ENCODE measurements at places on chromosomes 6 and 20.

DNA sequence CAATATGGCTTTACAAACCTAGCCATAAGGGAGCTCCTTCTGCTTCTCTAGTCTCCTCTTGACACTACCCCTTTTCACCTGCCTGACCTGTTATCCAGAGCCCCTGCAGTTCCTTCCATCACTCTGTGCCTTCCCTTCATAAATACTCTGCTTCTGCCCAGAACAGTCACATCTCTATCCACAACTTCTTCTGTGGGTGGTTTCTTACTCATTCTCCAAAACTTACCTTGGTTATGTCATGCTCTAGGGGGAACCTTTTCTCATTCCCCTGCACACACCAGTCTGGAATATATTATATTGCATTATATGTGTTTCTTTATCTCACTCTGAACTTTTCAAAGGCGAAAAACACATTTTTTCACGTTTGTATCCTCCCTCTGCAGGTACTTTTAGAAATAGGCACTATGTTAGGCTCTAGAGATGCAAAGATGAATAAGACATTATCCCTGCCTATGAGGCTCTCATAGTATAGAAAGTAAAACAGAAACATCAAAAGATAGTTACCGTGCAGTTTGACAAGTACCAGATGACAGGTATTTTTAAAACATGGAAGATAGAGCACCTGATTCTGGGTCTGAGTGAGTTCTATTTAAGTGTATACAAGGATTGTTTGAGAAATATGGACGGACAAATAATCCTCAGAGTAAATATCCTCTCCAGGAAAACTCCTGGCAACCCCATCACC, 51.5 kb downstream of the AIG1 start:
- no peak for DNase-seq

GRCh38 chr20:11499101-11499634, 418.5 kb upstream of the BTBD3 start:
- DNase-seq = no peak

DNA sequence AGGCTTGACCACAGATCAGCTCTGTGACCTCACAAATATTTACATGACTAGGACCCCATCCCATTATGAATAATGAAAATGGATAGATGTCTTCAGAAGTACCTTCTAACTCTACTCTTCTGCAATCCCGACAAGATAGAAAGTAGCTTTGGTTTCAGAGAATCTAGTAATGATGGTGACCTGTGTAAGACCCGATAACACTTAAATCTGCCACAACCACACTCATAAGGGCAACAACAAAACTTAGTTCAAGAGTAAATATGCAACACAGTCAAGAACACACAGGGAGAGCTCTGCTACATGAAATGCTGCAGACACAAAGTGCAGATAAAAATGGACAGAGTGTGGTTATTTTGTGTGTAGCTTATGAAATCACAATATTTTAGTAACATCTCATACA, 9.6 kb downstream of the CHD6 start:
- DNase-seq = no peak

DNA sequence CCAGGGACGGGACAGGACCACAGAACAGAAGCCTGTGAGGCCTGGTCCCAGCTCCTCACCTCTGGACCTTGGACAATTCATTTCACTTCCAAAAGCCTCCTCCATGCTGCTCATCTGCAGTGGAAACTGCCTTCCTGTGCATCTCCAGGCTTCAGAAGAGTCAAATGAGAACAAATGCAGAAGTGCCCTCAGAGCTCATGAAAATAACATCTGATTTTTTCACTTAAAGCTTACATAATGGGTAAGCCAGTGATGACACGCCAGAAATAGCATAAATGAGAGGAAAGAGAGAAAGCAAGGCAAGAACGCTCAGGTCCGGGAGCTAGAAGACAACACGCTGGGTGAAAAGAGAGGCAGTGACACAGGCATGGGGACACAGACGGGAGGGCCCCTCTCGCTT, 7.9 kb downstream of the CNKSR3 start:
- DNase-seq = no peak

DNA sequence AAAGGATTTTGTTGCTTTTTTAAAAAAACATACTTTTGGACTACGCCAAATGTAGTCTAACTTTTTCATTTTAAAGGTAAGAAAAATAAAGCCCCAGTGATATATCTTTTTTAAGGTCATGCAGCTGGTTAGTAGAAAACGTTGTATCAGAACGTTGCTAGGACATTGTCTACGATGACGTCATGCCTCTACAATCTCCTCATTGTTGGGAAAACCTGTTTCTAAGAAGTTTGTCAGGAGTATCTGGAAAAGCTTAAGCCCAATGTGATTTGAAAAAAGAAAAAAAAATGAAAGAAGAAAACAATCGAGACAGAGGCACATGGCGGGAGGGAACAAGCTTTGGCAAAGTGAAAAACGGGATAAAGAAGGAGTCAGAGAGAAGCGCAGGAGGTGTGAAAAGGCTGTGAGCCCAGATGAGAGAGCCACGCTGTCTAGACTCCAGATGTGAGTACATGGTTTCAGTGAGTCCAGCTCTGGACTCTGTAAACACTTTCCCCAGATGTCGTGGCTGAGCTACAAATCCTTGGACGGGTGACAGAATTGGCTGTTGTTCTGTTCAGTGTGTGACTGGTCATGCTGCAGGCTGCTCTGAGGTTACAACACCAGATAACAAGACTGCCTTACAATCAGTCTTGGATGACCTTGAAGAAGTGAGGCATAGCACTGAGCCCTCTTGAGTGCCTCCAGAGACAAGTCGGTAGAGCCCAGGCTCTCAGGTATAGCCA, 656.7 kb upstream of the ID4 start:
- no peak for DNase-seq

DNA sequence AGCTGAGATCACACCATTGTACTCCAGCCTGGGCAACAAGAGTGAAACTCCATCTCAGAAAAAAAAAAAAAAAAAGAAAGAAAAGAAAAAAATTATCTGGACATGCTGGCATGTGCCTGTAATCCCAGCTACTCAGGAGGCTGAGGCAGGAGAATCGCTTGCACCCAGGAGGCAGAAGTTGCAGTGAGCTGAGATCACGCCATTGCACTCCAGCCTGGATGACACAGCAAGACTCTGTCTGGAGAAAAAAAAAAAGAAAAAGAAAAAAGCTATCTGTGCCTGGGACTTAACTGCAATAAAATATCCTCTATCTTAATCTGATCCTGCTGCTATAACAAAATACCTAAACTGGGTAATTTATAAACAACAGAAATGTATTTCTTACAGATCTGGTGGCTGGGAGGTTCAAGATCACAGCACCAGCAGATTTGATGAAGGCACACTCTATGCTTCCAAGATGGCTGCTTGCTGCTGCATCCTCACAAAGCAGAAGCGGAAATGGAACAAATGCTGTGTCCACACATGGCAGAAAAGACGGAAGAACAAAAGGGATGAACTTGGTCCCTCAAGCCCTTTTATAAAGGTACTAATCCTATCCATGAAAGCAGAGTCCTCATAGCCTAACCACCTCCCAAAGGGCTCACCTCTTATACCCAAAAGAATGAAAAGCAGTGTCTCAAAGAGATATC, 273.3 kb upstream of the JARID2 start:
- no peak for DNase-seq

DNA sequence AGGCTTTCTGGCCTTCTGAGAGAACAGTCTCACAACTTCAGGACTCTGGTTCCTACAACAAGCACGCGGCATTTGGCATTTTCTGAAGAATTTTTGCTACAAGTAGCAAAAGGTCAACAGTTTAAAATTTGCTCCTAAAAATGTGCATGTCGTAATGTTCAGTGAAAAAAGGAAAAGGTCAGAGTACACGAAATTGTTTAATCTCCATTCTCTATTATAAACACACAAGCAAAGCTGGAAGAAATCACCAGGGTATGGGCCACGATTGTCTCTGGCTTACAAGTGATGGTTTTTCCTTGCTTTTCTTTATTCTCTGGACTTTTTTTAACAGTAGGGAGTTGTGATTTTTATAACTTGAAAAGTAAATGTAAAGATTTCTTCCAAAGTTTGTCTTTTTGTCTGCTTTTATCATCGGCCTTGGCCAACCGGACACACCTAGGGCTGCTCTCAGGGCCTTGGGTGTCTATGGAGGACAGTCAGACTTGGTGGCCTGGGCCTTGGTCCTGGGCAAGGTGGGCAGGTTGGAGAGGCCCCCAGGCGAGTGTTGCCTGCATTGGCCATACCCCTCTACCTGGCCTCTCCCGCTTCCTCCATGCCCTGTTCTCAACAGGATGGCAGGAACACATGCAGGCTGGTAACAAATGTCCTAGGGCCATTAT, 32.4 kb downstream of the PLEKHG1 start:
- no peak for DNase-seq

GRCh38 chr6:167917551-167918154, 79.8 kb upstream of the KIF25 start:
- DNase-seq = no peak

DNA sequence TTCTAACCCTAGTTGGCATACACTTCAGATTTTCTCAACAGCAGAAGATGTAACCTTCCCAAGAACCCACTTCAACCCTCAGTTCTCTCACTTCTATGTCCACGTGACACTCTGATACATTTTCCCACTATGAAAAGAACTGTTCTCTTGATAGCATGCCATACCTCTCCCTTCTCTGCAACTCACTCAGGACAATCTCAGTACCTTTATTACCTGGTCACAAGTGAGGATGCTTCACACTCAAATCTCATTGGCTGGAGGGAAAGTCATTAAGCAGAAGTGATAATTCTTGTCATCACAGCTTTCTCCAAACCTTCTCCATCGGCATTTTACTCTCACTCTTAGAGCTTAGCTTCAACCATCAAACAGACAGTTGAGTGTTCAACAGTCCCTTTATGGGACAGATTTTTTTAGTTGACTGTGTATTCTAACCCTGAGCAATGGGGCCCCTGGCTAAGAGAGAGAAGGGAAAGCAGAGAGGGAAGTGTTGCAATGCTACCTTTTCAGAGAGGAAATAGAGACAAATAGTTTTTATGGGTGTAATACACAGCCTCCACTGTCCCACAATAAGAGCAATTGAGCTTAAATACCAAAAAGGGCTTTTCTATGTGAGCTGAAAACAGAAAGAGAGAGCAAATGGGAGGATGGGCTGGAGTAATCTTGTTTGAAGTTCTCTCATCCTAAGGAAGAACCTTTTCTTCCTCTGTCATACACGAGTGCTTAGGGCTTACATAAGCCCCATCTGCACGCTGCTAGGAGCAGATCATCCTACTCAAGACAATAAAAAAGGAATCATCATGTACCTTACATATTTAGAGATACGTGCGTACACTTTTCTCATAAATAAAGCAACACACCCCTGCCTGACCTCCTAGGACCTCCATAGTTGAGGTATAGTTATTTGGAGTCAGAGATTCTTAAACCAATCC, 16.0 kb downstream of the HLA-DPA1 start:
- DNase-seq = no peak

- DNase-seq = no peak
Observed at GRCh38 chr6:13417954-13418353, 69.4 kb downstream of the GFOD1 start.

- peak; percentile 89 for DNase-seq
Observed at GRCh38 chr20:35767683-35768481, 3.9 kb upstream of the PHF20 start.

- no peak for DNase-seq
Observed at GRCh38 chr6:67854098-67854497, 781.0 kb upstream of the ADGRB3 start.

DNA sequence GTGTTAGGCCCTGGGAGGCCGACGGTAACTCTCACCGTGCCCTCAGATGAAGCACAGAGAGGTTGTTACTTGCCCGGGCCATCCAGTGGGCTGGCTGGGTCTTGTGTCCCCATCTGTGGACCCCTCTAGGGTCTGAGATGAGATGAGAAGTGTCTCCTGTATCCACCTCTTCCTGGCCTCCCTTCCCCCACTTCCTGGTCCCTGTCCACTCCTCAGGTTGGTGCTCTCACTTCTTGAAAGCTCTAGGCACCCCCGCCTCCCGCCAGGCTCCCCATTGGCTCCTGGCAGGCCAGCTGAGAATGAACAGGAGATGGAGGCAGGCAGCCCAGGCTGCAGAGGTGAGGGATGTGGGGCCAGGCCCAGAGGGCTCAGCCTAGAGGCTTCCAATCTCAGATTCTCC, 1.5 kb downstream of the MMP24OS start:
- DNase-seq = no peak

GRCh38 chr6:56745971-56746370, 103.3 kb upstream of the DST start:
- DNase-seq = no peak

GRCh38 chr6:124738482-124738881, 223.8 kb upstream of the RNF217 start:
- DNase-seq = no peak

DNA sequence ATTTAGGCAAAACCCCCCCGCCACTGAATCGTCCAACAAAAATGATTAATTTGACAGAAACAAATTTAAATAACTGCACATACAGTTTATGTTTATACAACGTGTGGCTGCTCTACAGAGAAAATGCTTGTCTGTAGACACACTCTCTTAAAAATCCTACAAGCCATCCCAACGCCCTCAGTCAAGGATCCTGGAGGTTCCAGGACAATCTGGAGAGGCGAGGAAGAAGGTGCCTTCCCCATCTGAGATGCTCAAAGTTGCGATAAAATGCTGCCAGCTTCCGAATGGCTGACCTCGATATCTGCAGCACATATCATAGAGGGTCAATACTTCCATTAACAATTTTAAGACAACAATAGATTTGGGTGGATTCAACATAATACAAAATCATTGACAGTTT, 25.3 kb downstream of the ZNF217 start:
- DNase-seq = no peak

GRCh38 chr6:21587179-21587960, 6.2 kb upstream of the SOX4 start:
- peak; percentile 84 for DNase-seq

DNA sequence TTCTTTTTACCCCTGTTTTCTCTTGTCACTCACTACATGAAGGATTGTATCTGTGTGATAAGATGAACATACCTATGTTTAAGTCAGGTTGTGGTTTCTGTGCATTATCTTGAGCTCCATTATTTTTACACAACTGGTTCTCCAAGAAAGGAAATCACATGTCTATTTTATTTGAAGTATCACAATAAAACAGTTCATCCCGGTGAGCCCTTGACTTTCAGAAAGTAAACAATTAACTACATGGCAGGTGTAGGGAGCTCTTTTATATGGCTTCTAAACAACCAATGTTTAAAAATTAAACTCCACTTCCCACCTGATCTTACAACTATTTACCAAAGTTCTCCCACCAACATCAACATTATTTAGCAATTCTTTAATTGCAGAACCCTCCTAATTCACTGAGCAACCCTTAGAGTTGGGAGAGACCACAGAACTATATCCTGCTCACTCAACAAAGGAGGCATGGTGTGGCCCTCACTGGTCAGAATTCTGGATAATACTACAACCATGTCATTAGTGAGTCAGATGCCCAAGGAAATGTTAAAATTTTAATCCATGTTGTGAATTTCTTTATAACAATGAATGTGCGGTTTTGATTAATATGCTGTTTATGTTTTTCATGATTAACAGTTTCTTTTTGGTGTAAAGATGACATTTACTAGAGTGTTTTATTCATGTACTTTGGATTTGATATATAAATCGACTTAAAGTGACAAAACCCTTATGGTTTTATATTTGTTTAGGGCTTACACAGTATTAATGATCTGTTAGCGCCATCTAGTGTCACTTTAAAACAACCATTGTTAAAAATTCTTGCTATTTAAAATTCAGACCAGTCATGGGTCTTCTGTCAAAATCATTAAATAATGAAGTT, 50.0 kb upstream of the SCGN start:
- peak; percentile 67 for DNase-seq
